ENCODE measurements at places on chromosomes 2 and 18.

- DNase-seq, result no peak
Measured at GRCh38 chr18:58505181-58505580, 123.7 kb downstream of the ALPK2 start.

- DNase-seq, result no peak
Measured at GRCh38 chr2:169141713-169142352, 72.5 kb downstream of the DHRS9 start.

- no peak for DNase-seq
Measured at GRCh38 chr18:35479911-35480586, 17.7 kb downstream of the INO80C start.

DNA sequence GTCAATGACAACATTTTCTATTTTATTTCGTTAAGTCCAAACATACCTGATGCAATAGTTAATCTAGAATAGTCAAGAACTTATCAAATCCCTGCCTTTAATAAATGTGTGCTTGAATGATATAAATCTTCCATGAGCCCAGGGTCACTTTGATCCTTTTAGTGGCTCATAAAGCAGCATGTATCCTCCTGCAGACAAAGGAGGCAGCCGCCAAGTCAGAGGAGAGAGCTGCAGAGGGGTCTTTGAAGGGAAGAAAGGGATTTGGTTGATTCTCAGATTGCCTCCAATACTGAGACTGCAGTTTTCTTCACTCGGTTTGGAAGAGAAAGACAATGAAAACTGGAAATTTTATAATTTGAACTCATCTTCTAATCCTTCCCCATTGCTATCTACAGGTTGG lies 378.4 kb upstream of the PIK3C3 start:
- DNase-seq, result no peak

DNA sequence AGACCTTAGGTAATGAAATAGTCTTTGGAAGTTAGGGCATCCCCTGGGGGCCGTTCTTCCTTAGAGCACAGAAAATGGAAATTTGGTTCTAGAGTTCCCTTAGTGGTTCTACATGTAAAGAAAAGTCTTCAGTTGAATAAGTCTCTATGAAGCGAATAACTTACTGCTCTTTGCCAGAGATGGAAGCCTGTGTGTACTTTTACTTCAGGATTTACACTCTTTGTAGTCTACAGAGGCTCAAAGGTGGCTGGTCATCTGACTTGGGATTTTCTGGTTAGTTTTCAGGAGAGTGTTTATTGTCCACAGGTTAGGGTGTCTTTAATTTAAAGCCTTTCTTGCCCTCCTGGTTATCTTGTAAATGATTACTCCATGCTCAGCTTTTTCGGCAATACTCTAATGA lies 210.6 kb downstream of the ZNF521 start:
- DNase-seq, result no peak

GRCh38 chr18:48901145-48902022 lies 49.4 kb downstream of the SMAD7 start:
- no peak for DNase-seq

Measured in caudate nucleus (tissue), 63 donors.